SW 1271 (cell line): ENCODE measurements at places on chromosomes 12 and 14.

GRCh38 chr12:160858-161257 is 53.1 kb downstream of the SLC6A12 start:
- no peak for DNase-seq

GRCh38 chr12:92369636-92370035 is 224.0 kb upstream of the BTG1 start:
- DNase-seq = no peak

- no peak for DNase-seq
Observed at GRCh38 chr12:118749646-118750045, 231.7 kb upstream of the SRRM4 start.

DNA sequence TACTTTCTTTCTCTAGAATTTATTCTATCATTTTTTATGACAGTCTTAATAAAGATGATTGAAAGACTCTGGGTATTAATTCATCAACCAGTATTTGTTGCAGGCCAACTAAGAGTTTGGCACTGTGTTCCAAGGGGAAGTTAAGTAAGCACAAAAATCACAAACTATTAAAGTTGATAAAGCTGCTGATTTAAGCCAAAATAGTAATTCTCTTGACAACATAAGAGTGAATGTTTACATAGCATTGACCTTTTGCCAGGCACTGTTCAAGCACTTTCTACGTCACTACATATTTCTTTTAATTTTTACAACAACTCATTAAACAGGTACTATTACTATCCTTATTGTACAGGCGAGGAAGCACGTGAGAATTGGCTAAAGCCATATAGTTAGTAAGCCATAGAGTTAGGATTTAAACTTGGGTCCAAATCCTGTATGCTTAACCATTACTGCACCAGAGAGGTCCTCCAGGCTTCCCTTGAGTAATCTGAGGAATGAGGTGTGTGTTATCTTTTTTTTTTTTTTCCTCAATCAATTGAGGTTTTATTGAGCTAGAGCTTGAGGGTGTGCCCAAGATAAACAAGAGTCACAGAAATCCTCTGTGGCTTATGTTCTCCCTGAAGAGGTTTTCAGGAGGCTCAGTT is 1009.6 kb downstream of the DIO2 start:
- DNase-seq = no peak

- DNase-seq = no peak
Observed at GRCh38 chr14:71089971-71090370, 182.7 kb downstream of the PCNX1 start.

- no peak for DNase-seq
Observed at GRCh38 chr14:39614297-39614923, 182.2 kb upstream of the FBXO33 start.

DNA sequence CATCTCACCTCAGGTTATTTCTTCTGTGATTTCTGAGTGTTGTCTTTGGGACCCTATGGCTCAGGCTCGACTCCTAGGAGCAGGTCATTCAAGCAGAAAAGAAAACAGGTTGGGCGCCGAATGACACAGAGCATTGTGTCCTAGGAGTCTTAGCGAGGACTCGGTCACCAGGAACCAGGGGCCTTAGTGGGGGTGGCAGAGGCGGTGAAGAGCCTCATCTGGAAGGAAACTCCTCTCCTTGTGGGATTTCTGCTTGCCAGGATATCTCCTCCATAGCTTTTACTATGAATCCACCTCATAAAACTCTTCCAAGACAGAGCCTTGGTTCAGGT is 630 bp downstream of the PLEKHH1 start:
- no peak for DNase-seq

GRCh38 chr14:73461478-73462047 is 3.2 kb upstream of the NUMB start:
- DNase-seq = no peak

DNA sequence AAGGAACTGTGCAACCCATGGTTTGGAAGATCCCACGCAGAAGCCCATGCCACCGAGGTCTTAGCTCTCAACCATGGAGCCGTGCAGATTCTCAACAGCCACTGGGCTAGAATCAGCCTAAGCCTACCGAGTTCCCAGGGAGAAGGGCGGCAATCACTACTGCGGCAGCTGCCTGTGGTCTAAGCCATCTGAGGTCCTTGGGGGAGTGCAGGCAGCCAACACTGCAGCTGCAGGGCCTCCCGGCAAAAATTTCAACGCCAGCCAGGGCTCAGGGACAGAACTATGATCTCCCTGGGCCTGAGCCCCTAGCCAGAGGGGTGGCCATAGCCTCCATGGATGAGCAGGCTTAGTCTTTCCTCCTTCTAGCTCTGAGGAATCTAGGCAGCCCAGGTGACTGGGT is 156.8 kb upstream of the CLEC14A start:
- DNase-seq = no peak

DNA sequence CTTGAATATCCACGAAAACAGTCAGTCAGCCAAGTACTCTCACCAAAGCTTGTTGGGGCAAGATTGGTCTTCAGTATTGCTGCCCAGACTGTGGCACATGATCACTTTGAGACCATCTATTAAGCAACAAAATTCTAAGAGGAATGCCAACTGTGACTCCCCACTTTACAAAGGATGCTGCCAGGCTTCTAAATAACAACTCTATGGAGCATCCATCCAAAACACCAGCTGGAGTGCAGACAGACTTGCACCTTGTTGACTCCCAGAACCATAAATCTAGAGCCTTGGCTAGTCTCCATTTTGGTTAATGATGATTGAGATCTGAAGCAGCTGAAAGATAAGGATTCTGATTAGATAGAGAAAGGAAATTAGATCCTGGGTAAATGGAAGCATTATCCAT is 132.8 kb downstream of the DIO2 start:
- DNase-seq = no peak

- no peak for DNase-seq
Observed at GRCh38 chr14:60315196-60315990, 66.4 kb downstream of the PPM1A start.

- no peak for DNase-seq
Observed at GRCh38 chr14:29650554-29651269, 276.9 kb downstream of the PRKD1 start.

GRCh38 chr14:103748534-103748857 is 32.9 kb downstream of the ZFYVE21 start:
- DNase-seq = no peak

DNA sequence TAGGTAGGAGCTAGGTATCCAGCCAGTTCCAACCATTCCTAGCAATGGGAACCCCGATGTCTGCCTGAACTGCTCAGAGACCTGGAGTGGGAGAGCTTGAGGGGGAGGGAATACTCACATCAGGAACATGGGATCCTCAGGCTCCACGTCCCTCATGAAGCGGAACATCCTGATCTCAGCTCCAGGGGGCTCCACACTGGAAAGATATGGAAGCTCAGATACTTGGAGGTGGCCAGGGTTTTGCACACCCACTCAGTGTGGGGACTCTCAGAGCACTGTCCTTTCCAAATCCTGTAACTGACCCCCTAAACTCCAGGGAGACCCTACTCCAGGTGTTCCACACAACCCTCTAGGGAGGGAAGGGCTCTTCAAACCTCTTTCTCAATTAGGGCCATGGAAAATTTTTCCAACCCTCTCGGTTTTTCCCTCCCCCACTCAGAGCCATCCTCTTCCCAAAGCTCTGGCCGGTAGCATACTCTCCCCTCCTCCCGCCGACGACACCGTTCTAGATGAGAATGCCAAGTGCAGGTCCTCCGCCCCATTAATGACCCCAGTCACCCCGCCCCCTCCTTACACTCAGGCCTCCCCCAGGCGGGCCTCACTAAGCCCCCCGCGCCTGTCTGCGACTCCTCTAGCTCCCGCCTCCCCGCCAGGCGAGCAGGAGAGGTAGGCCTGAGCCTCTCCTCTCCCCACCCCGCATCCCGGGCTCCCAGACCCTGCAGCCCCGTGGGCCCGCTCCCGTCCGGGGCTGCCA is 597 bp downstream of the MLF2 start:
- DNase-seq = peak; percentile 38

DNA sequence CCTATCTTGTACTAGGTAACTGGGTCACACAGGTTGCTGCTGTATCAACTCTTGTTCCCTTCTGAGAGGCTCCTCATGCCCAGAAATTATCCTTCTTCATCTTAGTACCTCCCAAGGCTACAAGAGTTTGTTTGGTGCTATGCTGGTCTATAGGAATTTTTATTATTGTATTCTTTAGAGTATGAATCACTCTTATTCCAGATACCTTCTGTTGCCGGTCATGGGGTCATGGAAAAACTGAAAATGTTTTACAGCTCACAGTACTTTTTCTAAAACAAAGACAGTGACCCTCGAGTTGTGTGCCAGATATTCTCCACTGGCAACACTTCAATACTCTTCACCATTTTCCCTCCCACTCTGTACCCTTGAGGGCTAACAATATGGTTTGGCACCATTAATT is 1598.0 kb upstream of the TMEM132C start:
- DNase-seq = no peak

GRCh38 chr12:25785134-25785533 is 173.3 kb upstream of the RASSF8 start:
- DNase-seq = no peak

DNA sequence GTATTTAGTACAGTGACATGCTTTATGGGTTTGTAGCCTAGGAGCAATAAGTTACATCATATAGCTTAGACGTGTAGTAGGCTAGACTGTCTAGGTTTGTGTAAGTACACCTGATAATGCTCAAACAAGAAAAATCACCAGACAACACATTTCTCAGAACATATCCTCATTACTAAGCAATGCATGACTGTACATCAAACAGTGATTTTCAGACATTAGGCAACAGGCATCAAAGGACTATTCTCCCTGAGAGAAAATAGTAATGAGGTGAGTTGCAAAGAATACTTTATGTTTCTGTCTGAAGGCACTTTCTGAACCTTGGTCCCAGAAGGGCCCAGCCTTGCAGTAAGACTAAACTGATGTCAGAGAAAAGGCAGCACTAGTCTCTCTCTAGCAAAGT is 48.4 kb upstream of the SYT10 start:
- DNase-seq = no peak

GRCh38 chr12:41899577-41899976 is 245.1 kb downstream of the GXYLT1 start:
- no peak for DNase-seq

DNA sequence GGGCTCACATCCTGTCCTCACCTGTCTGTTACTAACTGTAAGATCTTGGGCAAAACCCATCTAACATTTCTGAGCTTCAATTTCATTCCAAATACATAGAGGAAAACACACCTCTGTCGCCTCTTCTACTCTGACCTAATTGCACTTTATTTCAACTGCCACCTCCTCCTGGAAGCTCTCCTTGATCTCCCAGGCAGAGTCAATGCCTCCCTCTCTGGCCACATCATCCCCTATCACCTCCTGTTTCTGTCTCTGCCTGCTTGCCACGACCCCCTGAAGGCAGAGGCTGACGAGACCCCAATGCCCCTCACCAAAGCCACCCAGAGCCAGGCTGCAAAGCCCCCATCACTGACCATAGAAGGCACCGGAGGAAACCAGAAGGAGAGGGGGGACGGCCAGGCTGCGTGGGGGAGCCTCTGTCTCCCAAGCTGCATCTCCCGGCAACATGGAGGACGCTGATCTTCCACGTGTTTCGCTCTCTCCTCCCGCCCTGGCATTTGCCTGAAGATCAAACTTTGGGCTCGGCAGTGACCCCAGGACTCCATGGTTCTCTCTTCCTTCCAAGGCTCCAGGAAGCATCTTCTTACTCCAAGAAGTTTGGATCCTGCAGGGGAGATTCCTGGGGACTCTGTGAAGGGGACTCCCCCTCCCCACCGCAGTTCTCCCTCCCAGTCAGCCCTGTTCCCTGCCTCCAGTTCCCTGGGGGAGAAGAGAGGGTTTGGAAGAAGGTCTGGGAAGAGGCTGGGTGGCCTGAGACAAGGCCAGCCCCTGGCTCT is 50.1 kb upstream of the BCL11B start:
- DNase-seq = no peak

DNA sequence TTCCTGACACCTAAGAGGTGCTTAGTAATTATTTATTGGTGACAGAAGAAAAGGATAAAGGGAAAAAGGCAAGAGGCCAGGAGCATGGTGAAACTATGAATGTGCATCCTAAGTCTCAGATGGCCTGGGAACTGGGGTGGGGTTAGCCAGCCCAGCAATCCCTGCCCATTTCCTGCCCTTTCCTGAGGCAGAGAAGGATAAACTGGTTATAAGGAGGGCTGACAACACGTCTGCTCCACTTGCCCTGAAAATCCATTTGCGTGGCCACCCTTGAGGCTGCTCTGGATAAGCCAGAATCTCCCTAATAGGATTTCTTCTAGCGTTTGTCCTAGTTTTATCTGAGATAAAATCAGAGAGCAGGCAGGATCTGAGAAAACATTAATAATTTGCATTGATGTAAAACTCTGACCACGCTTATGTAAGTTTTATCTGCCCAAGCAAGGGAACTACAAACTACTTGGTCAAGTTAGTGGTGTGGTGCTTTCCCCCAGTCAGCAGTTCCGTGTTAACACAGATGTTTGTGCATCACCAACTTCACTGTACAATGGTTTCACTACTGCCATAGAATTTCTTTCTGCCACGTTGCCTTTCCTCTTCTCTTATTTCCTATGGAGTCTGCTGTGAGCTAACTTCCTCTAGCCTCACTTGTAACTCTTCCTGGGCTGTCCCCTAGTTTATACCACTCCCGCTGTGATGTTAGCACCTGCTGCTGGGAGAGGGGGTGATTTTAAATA is 392.7 kb downstream of the RPS29 start:
- no peak for DNase-seq

DNA sequence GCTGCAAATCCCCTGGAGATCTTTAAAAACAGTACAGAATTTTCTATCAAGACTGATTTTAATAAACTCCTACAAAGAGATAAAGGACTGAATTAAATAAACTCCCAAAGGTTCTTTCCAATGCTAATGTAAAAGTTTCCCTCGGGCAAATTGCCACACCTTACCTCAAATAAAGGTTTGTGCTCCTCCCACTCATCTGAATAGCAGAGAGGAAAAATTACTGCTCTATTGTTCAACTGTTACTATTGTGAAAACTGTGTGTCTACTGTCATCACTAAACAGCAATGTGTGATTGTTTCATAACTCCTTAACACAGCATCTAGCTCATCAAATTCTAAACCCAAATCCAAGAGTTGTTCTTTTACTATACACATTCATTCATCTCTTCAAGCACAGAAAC is 3.2 kb downstream of the SPTLC2 start:
- no peak for DNase-seq

- DNase-seq = no peak
Observed at GRCh38 chr12:54300225-54300731, 537 bp downstream of the NFE2 start.

GRCh38 chr14:101891471-101891870 is 72.9 kb upstream of the DYNC1H1 start:
- no peak for DNase-seq

DNA sequence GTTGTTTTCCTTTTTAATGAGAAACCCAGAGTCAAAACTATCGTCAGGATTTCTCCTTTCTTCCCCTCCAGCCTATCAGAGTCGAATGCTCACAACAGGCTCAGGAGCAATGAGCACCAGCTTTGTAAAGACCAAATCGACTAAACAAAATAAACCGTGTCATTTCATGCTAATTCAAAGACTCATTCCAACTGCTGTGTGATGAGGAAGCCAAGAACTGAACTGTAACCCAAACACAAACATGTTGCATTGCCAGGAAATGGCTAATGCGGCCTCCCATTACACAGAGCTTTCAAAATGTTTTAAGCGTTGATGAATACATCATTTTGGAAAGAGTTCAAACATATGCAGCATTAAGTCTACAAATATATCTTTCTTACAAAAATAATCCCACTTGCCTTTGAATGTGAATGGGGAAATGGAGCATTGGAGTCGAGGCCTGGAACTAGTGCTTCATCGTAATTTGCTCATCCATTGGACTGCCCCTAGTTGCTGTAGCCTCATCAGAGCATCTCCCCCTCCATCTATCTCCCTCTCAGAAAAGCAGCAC is 349.5 kb downstream of the GXYLT1 start:
- no peak for DNase-seq
